ENCODE measurements at places on chromosomes 5 and 9.

GRCh38 chr5:72255237-72255636 lies 64.8 kb downstream of the MRPS27 start:
- no peak for DNase-seq

GRCh38 chr9:88303721-88304451 lies 84.4 kb upstream of the SPIN1 start:
- no peak for DNase-seq

GRCh38 chr9:112378328-112379176 lies 1.4 kb upstream of the HSDL2 start:
- no peak for DNase-seq

- no peak for DNase-seq
These were observed 92.8 kb downstream of the CAVIN4 start for GRCh38 chr9:100670719-100671118.

DNA sequence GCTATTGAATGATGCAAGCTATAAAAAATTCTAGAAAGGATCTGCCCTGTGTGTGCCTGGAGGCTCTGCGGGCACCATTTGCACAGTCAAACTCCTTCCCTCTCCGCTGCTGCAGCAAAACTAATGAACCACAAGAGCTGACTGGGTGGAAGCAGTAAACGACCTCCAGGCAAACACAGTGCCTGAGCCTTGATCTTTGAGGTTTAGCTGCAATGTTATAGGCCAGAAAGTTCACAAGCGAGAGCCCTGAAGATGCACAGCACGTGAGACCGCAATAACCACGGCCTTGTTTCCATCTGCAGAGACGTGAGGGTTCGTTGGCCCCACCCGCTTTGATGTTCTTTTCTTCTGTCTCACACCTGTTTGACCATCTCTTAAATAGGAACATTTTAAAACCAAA lies 69.2 kb upstream of the S1PR3 start:
- no peak for DNase-seq

- no peak for DNase-seq
These were observed 67.1 kb downstream of the DAPK1 start for GRCh38 chr9:87564791-87565241.

DNA sequence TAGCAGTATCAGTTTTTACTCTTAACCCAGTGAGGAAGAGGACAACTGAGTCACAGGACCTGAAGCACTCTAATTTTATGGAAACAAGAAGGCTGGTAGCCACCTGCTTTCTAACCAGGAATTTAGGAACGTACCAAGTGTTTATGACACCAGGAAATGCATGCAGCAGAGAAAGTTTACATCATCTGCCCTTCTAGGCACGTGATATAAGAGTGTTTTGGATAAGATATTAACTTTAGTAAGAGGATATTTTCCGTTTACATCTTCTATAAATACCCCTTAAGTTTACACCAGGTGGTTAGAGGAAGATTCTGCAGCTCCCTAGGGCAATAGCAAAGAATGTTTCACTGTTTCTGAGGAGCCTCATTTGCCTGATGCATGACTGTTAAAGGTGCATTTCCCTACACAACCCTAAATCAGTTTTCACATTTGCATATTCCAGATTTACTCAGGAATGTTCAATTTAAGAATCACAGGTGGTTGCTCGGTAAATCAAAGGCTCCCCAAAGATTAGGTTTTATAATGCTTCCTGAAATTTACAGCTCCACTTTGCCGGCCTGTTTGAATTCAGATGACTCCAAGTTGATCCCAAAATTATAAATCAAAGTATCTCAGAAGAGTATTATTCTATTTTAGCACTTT lies 1.8 kb downstream of the TSC1 start:
- no peak for DNase-seq

- DNase-seq = no peak
These were observed 29.9 kb downstream of the HMCN2 start for GRCh38 chr9:130295431-130295830.

DNA sequence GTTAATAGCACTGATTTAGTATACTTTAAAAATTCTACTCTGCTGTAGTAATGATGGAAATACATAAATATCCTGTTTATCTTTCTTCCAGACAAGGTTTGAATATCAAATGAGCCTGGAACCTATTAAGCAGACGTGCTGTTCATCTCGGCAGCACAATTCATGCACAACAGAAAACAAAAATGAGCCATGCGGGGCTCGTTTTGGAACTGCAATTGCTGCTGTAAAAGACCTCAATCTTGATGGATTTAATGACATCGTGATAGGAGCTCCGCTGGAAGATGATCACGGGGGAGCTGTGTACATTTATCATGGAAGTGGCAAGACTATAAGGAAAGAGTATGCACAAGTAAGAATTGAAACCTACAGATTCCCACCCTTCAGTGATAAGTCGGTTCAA lies 79.1 kb upstream of the ITGA2 start:
- no peak for DNase-seq

All from hematopoietic multipotent progenitor cell (in vitro differentiated cells).